ENCODE measurements at places on chromosomes 4 and X. TPM values are rescaled to one million over a fixed set of nuclear protein-coding genes. Genes with fewer than 3 reads are reported as not detected.

DNA sequence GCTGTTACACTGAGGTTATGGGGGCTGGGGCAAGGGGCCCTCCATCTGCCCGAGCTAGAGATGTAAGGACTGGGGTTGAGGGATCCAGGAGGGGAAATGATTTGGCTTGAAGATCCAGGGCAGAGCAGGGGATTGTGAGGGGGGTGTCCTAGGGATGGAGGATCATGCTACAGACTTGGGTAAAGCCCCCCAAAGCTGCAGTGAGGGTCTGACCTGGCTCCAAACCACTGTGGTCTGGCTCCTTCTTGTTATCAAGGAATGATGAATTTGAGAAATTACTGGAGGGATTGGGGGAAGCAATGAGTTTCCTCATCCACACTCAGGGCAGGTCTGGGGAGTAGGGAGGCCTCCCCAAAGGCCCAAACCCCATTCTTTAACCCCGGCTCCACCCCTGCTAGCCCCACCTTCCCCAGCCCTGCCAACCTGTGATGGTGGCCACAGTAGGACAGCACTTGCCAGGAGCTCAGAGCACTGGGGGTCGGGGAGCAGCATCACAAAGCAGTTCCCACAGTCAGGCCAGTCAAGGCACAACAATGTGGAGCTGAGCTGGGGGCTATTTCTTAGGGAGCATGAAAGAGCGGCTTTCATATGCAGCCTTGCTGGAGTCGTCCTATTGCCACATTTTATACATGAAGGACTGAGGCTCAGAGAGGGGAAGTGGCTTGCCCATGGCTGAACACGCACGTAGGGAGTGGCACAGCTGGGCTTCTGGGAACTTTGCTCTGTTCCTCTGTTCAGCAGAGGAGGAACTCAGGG lies 165.5 kb downstream of the EFNB1 start:
- no peak for DNase-seq

DNA sequence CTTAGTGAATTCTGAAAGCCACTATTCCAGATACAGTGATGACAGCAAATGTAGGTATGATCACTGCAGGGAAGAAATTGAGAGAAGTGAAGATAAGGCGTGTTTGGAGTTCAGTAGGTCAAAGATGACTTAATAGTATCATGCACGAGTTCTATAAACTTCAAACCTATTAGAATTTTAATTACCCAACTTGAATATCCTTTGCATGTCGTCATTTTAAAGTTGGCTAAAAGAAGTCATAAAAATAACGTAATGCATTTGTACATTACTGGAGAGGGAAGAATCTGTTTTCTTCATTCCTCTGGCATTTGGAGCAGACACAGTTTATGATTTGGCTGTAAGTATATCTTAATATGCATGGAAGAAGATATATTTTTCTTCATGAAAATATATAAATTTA lies 68.6 kb upstream of the MXRA5 start:
- peak; percentile 51 for DNase-seq

DNA sequence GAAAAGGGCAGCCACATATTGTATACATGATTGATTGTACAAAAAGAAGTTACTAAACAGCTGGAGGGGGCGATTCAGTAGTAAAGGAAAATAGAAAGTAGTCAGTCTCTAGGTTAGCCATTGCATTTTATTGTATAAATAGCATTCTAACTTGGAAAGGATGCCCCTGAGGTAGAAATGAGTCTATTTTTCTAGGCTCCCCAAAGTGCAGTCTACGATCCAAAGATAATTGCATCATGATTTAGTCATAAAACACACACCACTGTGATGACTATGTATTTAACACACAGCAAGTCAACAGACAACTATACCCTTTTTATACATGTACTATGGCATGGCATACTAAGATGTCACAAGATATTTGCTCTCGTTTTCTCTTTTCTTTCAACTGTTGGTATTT lies 204.9 kb downstream of the APBB2 start:
- no peak for DNase-seq

DNA sequence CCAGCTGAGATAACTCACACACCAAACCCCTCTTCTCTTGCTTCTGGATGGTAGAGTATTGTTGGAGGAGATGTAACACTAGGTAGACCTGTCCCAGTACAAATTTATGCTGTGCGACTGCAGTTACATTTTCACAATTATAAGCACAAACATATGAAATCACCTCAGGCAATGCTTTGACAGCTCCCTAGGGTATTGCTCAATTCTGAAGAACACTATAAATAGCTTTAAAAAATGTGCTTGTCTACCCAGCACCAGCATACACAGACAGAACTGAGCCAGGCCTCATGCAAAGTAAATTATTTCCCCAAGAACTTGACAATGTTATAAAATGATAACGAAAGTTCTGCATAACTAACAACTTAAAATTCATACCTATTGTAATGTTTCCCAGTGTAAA lies 1999.1 kb upstream of the ADGRL3 start:
- DNase-seq = no peak

DNA sequence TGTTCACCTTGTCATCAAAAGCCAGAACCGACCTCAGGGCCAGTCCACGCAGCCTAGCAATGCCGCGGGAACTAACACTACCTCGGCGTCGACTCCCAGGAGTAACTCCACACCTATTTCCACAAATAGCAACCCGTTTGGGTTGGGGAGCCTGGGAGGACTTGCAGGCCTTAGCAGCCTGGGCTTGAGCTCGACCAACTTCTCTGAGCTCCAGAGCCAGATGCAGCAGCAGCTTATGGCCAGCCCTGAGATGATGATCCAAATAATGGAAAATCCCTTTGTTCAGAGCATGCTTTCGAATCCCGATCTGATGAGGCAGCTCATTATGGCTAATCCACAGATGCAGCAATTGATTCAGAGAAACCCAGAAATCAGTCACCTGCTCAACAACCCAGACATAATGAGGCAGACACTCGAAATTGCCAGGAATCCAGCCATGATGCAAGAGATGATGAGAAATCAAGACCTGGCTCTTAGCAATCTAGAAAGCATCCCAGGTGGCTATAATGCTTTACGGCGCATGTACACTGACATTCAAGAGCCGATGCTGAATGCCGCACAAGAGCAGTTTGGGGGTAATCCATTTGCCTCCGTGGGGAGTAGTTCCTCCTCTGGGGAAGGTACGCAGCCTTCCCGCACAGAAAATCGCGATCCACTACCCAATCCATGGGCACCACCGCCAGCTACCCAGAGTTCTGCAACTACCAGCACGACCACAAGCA lies 898 bp downstream of the UBQLN2 start:
- no peak for DNase-seq

- peak; percentile 9 for DNase-seq
Measured at GRCh38 chr4:109040441-109040840, 262.0 kb downstream of the COL25A1 start.

- DNase-seq = no peak
Measured at GRCh38 chr4:101136373-101137370, 210.7 kb downstream of the PPP3CA start.

DNA sequence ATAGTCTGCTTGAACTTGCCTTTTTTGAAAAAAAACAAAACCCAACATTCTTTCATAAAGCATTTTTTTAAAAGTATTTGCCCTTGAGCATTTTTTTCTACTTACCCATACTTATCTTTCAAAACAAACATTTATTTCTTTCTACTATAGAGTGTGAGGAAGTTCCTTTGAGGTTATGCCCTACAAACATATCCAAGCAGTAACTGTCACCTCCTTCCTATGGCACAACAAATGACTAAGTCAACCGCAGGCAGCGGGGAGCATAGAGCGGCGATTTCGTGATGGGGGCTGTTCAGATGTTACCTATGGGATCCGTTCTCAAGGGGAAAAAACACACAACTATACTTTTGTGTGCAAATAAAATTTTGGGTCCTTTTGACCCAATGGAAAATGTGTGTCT lies 19.4 kb downstream of the SPRY1 start:
- DNase-seq = no peak

DNA sequence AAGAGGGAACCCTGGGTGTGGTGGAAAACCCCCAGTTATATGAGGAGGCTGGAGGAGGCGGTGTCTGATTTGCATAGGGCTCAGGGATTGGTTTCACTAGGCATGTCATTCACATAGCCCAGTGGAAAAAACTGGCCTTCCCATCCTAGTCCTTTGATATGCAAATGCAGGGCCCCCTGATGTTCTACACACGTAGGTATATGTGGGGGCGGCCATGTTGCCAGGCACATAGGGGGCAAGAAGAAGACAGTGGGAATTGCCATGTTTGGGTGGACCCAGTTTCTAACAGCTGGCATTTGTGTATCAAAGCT lies 34.0 kb upstream of the ENPP6 start:
- no peak for DNase-seq

GRCh38 chr4:1417522-1418390 lies 11.5 kb upstream of the NKX1-1 start:
- DNase-seq = no peak

GRCh38 chrX:138001226-138001625 lies 435.3 kb downstream of the ZIC3 start:
- DNase-seq = no peak

- no peak for DNase-seq
Measured at GRCh38 chr4:124861761-124862160, 149.2 kb upstream of the ANKRD50 start.

The RIBC1 gene
- not detected for polyA plus RNA-seq

The PYURF gene
- 34.9 TPM for polyA plus RNA-seq

The CXCL1 gene
- polyA plus RNA-seq = 0.53 TPM

The NDUFB11 gene
- 46.8 TPM for polyA plus RNA-seq

The ODAPH gene
- polyA plus RNA-seq = not detected

The CTAG2 gene
- not detected for polyA plus RNA-seq

The RPS6KA6 gene
- 4.0 TPM for polyA plus RNA-seq

The MGARP gene
- polyA plus RNA-seq = 24.2 TPM
